Stimulated activated CD4-positive, alpha-beta T cell treated with anti-CD3 and anti-CD28 coated beads, Interleukin-4, amount 100 ng/mL, for 4 hours (primary cell): ENCODE measurements at places on chromosomes 2 and 18.

DNA sequence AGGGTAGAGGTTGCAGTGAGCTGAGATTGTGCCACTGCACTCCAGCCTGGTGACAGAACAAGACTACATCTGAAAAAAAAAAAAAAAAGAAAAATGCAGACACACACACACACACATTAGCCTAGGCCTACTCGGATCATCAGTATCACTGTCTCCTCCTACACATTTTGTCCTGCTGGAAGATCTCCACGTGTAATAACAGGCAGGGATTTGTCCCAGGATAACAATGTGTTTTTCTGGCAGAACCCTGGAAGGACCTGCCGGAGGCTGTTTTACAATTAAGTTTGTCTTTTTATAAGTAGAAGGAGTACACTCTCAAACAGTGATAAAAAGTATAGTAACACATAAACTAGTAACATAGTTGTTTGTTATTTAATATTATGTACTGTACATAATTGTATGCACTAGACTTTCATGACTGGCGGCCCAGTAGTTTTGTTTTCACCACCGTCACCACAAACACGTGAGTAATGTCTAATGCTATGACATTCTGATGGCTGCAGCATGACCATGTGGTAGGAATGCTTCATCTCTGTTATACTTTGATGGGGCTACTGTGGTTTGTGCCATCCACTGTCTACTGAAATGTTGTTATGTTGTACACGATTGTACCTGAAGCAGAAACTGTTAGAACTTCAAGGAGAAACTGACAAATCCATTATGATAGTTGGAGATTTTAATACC, 130.6 kb downstream of the ATP9B start:
- no peak for DNase-seq

- no peak for DNase-seq
Observed at GRCh38 chr2:186496401-186496800, 10.3 kb downstream of the ZC3H15 start.

GRCh38 chr2:238709325-238710025, 138.4 kb upstream of the TWIST2 start:
- DNase-seq = no peak

GRCh38 chr18:39959839-39960238, 1995.2 kb upstream of the PIK3C3 start:
- DNase-seq = no peak
